Stimulated activated CD8-positive, alpha-beta memory T cell treated with anti-CD3 and anti-CD28 coated beads, Interleukin-4, amount 100 ng/mL, for 4 hours (primary cell): ENCODE measurements at places on chromosomes 2 and 18.

DNA sequence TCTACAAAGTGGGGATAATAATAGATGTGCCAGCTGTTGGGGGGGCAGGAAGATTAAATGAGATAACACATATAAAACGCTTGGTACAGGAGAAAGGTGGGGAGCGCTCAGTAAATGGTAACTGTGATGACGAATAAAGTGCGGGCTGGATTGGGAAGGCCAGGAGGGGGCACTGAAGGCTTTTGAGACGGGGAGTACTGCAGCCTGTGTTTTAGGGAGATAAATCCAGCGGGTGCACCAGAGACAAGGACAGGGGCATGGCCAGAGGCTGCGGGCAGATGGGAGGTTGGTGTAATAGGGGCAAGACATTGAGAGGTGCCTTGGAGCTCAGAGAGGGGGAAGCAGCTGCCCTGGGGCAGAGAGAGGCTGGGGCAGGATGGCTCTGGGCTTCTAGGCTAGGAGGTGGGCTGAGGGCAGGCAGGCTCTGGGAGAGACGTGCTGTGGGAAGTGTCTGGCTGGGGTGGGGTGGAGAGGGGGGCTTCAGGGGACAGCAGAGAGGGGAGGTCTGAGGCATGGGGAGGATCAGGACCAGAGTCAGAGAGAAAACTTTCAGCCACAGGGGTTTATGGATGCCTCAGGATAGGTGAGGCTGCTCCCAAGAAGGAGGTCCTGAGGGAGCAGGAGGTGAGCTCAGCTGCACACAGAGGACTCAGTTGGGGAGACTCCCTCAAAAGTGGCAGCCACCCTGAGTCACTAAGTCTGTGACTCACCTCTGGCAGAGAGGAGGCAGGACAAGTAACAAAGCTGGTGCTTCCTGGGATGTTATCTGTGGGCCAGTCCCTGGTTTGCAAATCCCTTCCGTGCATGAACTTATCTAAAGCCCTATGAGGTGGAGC is 18.8 kb downstream of the TEX44 start:
- DNase-seq: no peak

- no peak for DNase-seq
Observed at GRCh38 chr18:8229787-8230186, 379.4 kb upstream of the RAB12 start.

DNA sequence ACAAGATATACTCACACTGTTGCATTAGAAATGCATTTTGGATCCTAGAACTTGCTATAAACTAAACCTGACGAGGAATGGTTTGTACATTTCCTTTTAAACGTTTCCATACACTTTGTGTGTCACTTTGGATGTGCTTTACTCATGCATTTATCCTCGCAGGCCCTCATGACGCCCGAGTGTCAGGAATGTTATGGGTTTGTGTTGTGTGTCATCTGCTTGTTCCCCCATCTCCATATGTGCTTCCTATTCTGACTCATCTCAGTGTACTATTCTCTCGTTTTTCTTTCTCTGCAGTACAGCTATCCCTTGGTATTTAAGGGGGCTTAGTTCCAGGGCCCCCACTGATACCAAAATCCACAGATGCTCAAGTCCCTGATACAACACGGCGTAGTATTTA is 121.5 kb upstream of the RASGRP3 start:
- DNase-seq: no peak

DNA sequence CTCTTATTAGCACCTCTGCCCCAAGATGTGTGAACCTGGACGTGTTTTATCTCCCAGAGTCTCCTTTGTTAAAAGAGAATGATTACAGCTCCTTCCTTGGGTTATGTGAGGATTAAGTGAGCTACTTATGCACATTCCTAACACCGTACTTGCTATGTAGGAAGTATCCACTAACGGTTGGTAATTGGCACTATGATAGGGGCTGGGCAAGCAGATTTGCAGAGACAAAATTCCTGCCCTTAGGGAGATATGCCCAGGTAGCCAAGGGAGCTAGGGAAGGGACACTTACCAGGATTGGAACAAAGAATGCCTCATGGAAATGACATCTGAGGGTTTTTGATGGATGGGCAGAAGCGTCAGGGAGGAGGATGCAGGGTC is 11.5 kb upstream of the ALPK2 start:
- no peak for DNase-seq

DNA sequence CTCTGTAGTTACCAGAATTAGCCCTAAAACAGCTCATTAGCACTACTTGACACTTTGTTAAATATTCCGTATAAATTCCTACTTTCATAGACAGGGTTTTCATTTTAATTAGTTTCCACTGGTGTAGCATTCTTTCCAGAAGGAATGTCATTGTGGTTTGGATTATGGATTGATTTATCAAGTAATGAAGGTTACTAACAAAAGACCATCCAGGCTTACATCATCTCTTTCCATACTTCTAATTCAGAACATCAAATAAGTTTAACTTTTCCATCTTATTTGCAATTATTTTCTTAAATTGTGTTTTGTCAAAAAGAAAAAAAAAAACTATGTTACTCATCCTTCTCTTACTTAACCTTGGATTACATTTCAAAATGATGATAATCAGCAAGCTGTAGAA is 231.8 kb upstream of the SPOPL start:
- no peak for DNase-seq

DNA sequence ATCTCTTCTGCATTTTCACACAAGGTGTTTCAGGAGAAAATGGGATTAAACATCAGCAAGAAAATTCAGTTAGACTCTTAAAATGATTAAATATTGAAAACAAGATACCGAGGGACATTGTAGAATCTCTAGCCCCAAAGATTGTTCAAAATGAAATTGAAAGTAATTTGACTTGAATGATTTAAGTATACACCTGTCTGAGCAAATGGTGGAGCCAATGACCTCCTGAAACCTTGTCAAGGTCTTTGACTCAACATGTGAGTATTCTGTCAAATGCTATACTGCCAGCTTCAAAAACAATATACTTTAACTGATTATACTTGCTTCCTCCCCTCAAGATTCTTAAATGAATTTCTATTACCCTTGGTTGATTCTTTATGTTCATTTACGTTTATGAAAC is 411.0 kb downstream of the DCC start:
- no peak for DNase-seq

DNA sequence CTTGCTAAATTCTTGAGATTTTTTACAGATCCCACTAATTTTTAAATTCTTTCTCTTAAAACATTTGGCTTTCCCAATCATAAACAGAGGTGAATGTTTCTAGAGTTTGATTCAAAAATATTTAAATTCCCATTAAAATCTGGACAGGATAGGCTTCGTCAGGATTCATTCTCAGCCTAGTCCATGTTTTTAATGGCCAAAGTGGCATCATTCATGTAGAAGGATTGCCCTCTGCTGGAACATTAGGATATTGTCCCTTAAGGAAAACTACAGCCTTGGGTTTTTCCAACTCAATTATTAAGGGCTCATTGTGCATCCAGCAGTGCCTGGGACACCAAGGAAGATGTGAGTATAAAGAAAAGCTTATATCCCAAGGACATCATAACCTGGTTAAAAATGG is 71.7 kb downstream of the TPGS2 start:
- DNase-seq: no peak

DNA sequence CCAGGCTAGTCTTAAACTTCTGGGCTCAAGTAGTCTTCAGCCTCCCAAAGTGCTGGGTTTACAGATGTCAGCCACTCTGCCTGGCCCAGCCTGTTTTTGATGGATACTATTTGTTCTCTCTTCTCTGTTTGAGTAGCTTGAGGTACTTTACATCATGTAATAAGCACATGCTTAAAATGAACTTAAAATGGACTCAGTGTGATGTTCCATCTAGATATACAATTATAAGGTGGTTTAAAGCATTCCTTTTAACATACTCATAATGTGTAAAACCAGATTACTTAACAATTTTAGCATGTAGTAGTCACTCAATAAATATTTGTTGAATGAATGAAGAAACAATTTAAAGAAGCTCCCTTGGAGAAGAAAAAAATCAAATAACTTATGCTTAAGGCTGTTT is 9.6 kb downstream of the PTPRM start:
- DNase-seq: no peak

- DNase-seq: no peak
Observed at GRCh38 chr2:13996527-13996926, 636.0 kb upstream of the LRATD1 start.

DNA sequence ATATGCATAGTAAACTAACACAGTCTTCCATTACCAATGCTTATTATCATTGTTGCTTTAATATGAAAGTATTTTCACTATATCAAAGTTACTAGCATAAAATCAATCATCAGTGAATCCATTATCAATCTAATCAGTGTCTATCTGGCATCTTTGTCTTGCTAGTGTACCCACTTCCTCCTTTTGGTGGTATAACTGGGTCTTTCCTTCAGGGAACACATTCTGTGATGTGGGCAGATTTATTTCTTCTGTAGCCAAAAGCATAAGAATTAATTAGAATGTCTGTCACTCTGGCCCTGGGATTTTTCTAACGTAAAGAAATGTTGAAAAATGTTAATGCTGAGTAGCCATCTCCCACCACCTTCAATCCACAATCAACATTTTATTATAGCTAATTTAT is 155.8 kb upstream of the VWC2L start:
- no peak for DNase-seq

DNA sequence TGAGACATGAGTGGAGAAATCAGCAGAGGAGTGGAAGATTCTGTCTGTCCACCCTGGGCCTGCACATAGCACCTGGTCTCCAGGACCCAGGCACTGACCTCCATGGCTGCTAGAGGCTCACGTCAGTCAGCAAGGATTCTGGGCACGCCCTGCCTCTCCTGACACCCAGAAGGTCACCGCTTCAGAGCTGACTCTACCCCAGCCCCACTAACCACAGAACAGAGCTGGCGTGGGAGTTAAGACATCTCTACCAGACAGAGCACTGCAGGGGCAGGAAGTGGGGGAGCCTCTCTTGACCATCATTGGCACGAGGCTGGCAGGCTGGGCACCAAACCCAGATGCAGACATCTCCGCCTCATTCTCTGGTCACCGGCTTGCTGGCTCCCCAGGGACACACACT is 3.0 kb downstream of the ADCY3 start:
- no peak for DNase-seq

GRCh38 chr18:57715671-57716070 is 87.4 kb downstream of the ATP8B1 start:
- DNase-seq: no peak

DNA sequence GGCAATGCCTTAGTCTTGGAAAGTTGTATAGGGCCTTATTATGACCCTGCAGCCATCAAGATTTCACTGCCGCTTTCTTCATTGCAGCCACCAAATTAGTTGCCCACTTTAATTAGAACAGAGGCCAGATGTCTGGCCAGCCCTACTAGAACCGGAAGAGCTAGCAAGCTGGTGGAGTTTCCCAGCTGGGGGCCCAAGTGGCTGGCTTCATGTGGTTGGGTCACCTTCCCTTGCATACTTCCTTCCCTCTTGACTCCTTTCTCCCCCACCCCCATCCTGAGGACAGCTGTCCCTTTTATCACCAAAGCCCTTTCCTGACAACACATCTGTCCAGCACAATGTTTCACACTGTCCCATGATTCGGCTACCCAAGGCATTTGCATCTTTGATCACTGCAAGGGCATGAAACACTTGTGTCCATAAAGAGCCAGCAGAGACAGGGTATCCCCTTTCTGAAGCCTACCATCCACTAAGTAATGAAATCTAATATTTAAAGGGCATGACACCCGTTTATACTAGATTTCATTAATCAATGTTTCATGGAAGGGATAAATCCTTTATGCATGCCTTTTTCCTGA is 187.2 kb downstream of the BCL11A start:
- DNase-seq: no peak

- no peak for DNase-seq
Observed at GRCh38 chr2:12514631-12515437, 201.9 kb upstream of the TRIB2 start.

GRCh38 chr2:240687045-240687740 is 4.5 kb upstream of the AQP12A start:
- DNase-seq: no peak

DNA sequence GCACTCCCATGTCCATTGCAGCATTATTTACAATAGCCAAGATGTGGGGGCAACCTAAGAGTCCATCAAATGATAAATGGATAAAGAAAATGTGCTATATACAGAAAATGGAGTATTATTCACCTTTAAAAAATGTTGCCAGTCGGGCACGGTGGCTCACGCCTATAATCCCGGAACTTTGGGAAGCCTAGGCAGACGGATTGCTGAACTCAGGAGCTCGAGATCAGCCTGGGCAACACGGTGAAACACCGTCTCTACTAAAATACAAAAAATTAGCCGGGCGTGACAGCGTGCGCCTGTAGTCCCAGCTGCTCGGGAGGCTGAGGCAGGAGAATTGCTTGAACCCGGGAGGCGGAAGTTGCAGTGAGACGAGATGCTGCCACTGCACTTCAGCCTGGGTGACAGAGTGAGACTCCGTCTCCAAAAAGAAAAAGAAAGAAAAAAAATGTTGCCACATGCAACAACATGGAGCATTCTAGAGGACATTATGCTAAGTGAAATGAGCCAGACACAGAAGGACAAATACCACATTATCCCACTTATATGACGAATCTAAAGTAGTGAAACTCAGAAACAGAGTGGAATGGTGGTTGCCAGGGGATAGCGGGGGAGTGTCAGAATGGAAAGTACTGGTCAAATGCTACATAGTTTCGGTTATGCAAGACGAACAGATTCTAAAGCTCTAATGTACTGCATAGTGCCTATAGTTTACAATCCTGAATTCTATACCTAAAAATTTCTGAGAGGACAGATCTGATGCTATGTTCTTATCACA is 1385.6 kb upstream of the TMEFF2 start:
- no peak for DNase-seq

GRCh38 chr2:190867212-190867611 is 13.4 kb upstream of the GLS start:
- no peak for DNase-seq
